HS-5 (cell line): ENCODE measurements at places on chromosomes 11 and 22.

- no peak for DNase-seq
These were observed 96.0 kb downstream of the MN1 start for GRCh38 chr22:27705408-27706080.

DNA sequence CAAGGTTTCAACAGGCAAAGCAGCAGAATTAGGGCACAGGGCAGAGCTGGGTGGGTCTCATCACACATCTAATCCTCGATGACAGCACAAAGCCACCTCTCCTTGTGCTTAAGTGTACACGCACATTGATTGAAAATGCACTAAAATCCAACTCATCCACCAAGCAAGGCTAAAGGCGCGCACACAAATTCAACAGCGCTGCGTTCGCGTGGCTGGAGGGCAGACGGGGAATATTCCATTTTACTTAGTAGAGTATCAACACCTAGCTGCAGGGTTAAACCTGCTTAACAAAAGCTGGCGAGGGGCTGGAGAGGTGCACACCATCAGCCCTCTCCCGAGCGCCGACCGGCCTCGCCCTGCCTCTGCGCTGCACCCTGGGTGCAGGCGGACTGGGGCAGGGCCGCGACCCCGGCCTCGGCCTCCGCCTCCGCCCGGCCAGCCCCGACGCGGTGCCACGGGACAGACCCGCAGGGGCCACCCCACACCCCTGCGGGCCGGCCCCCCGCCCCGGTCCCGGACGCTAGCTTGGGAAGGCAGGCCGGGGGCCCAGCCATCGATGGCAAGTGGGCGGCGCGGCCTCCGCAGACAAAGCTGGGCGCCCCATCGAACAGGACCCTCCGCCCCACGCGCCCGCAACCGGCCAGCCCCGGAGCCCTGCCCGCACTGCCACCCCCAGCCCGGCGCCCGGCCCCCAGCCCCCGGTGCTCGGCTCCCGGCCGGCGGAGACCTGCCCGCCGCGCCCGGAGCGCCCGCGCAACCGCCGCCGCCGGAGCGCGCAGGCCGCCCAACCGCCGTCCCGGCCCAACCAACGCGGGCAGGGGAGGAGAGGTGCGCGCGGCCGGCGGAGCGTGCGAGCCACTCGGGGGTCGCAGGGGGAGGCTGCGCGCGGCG lies 929 bp downstream of the PRDM10 start:
- no peak for DNase-seq

DNA sequence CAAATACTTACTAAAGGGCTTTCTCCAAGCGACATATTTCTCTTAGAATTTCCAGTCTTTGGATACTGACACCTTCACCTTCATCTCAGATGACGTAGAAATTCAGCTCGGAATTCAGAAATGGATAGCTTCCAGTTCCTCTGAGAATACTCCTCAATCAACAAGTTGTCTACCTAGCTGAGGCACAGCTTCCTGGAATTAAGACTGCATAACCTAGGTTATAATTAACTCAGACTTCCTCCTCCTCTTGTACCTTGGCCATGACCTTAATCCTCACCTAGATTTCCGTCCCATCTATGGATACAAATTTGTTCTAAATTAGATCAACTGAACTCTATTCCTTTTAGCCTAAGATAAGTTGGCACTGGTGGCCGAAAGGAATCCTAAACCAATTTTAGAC lies 17.4 kb downstream of the ATP5MG start:
- DNase-seq = no peak

- no peak for DNase-seq
These were observed 10.5 kb downstream of the ARHGEF17 start for GRCh38 chr11:73318501-73319011.

- no peak for DNase-seq
These were observed 46.9 kb upstream of the RAPSN start for GRCh38 chr11:47495856-47496217.

DNA sequence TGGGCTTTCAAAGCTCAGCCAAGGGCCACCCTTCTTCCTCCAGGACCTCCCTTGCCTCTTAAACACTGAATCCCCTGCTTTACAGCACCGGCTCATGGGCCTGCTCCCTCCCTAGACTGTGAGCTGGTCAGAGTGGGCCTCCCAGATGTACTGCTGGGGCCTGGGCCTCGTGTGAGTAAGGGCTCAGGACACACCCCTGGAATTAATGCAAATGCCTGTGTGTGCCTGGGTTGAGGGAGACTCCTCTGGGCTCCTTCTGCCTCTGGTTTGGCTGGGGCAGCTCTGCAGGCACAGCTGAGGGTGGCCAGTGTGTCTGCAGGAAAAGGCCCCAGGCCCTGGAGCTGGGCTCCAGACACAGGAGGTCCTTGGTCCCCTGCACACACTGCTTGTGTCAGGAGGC lies 24.2 kb downstream of the ALX4 start:
- DNase-seq = no peak

DNA sequence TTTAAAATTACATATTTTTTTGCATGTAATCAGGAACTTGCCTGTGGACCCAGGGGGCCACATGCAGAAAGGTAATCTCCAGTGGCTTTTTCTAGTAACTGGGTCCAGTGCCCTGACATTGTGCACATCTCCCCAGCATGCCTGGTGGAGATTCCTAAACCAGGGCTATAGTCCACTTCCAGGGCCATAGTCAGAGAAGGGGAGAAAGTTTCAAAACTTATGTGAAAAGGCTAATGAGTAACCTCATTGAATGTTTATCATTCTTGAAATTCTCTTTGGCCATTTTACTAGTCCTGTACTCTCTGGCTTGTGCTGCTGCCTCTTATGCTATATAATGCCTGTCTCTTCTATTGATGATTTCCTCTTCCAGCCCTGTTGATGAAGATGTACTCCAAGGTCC lies 47.8 kb downstream of the BARX2 start:
- no peak for DNase-seq

DNA sequence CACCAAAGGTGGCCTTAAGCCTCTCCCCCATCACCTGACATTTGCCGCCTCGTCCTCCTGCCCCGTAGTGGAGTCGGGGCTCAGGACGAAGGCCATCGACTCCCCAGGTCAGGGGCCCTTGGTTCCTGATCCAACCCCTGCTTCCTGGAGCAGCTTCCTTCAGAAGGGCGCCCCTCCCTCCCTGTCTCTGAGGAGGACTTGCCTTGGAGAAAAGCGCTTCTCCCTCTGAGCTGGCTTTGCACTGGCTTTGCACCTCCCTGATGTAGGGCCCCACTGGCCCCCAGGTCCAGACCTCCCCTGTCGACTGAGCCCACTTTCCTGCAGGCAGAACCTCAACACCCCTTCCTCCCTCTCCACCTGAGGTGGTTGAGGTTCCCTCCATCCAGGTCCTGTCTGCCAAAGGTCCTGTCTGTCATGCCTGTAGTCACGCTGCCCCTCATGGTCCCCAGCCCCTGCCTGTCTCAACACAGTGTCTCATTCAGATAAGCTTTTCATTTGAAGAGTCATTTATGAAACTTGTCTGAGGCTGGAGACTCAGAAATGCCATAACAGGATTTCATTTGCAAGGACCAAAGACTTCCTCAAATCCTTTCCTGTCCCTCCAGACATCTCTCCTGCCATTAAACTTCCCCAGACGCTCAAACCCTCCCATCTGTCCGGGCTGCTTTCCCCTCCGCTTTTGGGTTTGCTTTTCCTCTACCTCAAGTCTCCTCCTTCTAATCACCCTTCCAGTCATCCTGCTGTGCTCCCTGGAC lies 78.4 kb downstream of the MYO7A start:
- DNase-seq = no peak

- no peak for DNase-seq
These were observed 15.9 kb downstream of the MOGAT2 start for GRCh38 chr11:75733431-75734107.

DNA sequence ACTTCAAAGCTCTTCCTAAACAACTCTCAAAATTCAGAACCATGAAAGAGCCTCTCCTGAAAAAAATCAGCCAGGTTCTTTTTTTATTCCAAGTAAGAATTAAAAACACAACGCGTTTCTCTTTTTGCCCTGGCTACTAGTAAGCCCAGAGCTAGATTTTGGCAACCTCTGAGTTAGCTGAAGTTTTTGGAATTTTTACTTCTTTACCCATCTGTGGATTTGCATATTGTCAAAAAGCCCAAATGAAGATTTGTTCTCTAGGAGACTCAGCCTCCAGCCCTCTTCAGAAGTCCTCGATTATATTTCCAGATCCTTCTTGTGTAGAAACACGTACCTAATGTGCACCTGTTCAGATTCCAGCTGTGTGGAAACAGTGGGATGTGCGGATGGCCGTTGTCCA lies 517.9 kb downstream of the TBC1D22A start:
- no peak for DNase-seq

GRCh38 chr22:48887394-48888332 lies 940.0 kb downstream of the BRD1 start:
- DNase-seq = no peak

- no peak for DNase-seq
These were observed 759.8 kb upstream of the CNTN5 start for GRCh38 chr11:98260983-98261382.

DNA sequence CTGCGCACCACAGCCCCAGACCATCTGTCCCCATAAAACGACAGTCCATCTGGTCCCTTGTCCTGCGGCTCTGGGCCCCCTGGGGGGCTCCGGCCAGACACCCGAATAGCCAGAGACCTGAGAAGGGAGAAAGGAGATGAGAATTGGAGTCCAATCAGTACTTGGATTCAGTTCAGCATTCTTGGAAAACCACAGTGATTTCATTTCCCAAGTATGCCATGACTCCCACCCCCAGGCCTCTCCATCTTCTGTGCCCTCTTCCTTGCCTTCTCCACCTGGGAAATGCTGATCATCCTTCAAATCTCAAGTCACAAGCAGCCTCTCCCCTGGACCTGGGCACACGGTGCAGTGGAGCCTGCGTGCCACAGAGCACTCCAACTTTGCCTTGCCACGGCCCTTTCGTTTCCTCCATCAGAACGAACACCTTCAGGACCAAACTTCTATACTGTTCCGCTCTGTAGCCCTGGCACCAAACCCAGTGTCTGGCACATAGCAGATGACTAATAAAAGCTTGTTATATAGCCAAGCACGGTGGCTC lies 10.9 kb upstream of the MFNG start:
- peak; percentile 96 for DNase-seq

DNA sequence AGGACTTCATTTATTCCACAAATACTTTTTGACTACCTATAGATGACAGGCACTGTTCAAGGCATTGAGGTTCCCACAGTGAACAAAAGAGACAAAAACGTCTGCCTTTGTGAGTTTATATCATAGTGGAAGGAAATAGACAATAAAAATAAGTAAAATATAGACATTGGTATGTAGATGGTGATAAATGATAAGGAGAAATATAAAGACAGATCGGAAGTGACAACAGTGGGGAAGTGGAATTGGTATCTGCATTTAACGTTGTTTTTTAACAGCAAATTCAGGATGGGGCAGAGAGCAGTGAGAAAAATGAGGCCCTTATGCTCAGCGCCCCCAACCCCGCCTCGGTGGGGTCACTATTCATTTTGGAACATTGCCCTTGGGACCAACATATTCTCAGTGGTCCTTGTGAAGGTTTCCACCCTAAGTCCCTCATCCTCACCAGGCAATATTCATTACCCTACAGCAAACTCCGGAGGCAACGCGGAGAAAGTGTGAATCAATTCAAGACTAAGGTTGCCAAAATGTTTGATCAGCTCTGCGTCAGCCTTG lies 627 bp upstream of the PEX26 start:
- DNase-seq = no peak

GRCh38 chr11:65982824-65983588 lies 19.0 kb downstream of the EIF1AD start:
- no peak for DNase-seq

DNA sequence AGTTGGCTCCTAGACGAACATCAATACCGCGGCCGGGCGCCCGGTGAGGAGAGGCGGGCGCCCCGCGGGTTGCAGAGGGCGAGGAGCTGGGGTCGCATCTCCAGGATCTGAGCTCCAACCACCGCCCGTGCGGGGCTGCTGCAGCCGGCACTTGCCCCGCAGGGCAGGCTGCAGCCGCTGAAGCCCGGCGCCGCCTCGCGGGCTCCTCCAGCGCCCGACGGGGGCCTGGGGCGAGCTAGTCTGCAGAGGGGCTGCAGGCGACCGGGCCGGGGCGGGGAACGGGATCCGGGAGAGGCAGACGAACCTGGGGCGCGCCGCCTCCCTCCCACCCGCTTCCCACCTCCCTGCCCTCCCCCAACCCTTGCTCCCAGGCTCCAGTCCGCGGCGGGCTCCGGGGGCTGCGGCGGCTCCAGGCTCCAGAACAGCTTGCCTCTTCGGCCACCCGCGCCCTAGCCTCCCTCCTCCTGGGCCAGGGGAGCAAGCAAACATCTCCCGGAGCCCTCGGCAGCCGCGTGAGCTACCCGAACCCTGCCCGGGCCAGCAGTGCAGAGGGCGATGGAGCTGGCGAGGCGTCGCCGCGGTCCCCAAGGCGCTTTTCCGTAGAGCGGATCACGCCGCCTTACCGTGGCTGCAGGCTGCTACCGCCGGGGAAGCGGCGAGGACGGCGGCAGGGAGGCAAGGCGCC lies 802 bp downstream of the TENM4 start:
- no peak for DNase-seq

- no peak for DNase-seq
These were observed 5.8 kb downstream of the PKP3 start for GRCh38 chr11:399731-400211.

- no peak for DNase-seq
These were observed 485.0 kb upstream of the KIRREL3 start for GRCh38 chr11:127485541-127485940.

DNA sequence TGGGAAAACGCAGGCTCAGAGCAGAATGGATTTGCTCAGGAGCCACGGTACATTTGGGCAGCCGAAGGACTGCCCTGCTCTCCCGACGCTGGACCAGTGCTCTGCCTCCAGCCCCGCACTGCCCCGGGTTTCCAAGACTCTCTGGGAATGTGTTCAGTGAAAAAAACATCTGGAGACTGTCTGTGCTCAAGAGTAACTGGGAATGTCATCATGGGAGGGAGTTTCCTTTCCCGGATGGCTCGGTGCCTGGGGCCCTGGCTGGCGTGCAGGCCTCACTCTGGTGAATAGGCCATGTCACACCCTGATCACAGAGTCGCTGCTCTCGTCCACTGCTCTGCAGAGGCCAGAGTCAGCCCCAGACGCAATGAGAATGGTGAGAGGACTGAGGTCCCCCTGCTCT lies 9.8 kb upstream of the APOL6 start:
- no peak for DNase-seq

DNA sequence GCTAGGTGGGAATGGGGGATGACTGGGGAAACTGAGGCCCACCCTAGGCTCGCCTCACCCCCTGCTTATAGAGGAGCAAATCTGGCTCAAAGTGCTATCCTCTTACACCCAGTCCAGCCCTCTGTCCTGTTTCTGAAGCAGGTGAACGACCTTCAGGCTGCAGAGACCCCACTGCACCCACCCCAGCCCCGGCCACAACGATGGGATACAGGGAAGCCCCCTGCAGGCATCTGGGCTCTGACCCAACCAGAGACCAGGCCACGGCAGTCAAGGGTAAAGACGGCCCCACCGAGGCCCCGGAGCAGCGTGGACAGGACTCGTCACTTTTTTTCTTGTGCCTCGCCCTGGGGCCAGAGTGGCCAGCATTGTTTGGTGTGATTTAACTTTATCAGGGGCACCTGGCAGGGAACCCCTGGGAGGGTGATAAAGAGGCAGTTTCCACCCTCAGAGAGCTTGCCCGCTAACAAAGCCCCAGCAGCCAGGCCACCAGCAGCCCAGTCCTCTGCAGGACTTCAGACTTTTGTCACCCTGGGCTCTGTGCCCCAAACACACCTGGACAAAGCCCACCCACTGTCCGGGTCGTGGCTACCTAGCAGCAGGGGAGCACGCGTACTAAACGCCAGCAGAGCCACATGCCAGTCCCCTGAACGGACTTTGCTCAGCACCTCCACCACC lies 612.6 kb downstream of the TBC1D22A start:
- DNase-seq = no peak
